ENCODE measurements at places on chromosomes 1 and 21. TPM values are rescaled to one million over a fixed set of nuclear protein-coding genes. Genes with fewer than 3 reads are reported as not detected.

Gene TMEM9
- 67.7 TPM for total RNA-seq

Gene HEYL
- 12.4 TPM for total RNA-seq

Gene LCE2C
- not detected for total RNA-seq

Gene SPRR2D
- not detected for total RNA-seq

Gene ELAVL4
- 0.41 TPM for total RNA-seq

Data from tongue (tissue), 3 donors.